ENCODE measurements at places on chromosomes 1 and 21.

DNA sequence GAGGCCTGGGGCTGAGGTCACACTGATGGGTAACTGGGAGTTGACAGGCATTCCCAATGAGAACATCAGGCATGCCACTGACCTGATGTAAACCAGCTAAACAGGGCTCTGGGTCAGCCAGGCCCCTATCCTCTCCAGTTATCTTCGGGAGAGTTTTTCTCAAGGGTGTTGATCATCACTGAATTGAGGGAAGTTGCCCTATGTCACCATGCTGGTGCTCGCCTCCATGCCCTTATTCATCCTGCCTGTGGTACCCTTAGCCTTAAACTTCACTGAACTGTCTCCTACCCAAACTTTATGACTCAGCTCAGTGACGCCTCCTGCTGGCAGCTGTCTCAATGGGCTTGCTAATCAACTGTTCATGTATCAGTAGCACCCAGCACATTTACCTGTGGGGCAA, 80.7 kb upstream of the TNR start:
- DNase-seq = peak; percentile 25

DNA sequence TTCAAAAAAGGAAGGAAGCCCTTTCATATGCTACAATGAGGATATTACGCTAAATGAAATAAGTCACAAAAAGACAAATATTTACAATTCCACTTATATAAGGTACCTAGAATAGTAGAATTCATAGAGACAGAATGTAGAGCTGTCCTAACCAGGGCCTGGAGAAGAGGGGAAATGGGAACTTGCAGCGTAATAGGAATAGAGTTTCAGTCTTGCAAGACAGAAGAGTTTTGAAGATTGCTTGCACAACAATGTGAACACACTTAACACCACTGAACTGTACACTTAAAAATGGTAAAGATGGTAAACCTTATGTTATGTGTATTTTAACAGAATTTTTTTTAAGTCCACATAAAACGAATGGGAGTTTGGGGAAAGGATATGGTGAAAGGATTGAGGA, 2.9 kb downstream of the CD1B start:
- no peak for DNase-seq

DNA sequence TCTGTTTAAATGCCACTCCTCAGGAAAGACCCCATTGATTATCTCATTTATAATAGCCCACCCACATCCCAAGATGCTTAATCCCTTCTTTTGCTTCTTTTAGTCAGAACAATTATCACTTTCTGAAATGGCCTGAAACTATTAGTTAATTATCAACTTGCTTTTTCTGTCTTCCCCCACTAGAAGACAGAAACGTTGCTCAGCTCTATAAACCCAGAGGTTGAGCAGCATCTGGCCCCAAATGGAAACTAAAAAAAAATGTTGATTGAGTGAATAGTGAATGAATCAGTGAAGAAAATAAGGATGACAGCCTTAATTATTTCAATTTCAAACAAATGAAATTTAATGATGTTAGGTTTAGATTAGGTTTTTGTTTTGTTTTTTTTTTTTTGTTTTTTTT, 38.2 kb upstream of the PIGC start:
- no peak for DNase-seq

DNA sequence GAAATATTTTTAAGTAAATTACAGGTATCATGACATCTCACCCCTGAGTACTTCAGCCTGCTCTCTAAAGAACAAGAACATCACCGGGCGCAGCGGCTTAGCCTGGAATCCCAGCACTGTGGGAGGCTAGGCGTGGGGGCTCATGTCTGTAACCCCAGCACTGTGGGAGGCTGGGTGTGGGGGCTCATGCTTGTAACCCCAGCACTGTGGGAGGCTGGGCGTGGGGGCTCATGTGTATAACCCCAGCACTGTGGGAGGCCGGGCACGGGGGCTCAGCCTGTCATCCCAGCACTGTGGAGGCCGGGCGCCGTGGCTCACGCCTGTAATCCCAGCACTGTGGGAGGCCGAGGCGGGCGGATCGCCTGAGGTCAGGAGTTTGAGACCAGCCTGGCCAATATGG, 7.7 kb upstream of the CDK11B start:
- DNase-seq = no peak

DNA sequence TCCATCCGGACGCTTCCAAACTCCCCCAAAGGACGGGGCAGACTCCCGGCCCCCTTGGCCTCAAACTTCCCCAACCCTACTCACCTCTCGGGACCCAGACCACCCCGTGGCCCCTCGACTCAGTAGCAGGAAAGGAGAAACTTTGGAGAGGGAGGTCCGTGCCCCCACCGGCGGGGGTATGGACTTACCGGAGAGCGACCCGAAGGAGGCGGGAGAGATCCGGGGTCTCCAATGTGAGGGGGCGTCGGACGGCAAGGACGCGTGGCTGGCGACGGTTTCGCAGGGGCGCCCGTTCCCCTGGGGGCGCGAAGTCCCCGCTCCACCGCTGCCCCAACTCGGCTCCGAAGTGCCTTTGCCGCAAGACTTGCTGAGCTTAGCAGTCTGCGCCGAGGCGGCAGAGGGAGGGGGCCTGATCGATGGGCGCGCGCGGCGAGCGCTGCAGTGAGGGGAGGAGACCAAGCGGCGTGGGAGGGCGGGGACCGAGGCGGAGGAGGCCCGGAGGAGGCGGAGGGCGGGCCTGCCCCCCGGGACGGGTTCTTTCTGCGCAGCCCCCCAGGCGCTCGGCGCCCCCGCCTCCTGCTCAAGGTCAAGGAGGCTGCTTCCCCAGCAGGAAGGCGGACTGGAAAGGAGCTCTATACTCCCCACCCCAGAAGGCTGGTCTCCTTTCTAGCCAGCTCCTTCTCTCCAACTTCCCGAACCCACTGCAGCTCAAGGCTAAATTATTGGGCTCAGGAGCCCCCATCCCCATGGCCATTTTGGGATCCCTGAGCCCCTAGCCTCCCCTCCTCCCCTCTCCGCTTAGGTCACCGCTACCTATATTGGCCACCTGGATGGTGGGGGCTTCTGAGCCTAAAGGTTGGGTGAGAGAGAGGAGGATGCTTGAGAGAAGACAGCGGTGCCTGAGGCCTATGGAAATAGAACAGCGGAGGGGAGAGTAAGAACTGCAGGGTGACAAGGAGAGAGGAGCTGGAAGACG, at the start of gene SYT2:
Gene SYT2 (minus strand): TSS at position 385 of the 976 bp plus-strand sequence. CDS start 104,682 bp downstream, outside the sequence.
- peak; percentile 53 for DNase-seq

DNA sequence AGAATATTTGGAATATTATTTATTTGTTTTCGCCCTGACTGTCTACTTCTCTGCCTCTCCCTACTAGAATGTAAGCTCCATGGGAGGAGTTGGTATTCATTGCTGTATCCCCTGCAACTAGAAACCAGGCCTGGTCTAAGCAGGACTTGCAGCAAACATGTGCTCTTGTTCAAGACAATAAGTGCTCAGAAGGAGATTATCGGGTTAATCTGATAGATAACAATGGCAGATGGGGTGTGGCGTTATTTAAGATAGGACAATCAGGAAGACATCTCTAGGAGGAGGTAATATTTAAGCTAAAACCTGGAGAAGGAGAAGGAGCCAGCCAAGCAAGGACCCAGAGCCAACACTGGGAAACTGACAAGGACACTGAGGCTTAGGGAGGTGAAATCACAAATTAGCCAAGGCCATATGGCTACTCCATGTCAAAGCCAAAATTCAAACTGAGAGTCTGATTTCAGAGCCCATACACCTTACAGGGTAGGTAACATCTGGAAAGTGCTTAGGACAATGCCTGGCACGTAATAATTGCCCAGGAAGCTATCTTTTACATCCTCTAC, 41.5 kb downstream of the STYXL2 start:
- DNase-seq = no peak
